ENCODE measurements at places on chromosomes 2 and 18. TPM values are rescaled to one million over a fixed set of nuclear protein-coding genes. Genes with fewer than 3 reads are reported as not detected.

The TTN gene
- 1.1 TPM for total RNA-seq

The KCNJ13 gene
- not detected for total RNA-seq

DNA sequence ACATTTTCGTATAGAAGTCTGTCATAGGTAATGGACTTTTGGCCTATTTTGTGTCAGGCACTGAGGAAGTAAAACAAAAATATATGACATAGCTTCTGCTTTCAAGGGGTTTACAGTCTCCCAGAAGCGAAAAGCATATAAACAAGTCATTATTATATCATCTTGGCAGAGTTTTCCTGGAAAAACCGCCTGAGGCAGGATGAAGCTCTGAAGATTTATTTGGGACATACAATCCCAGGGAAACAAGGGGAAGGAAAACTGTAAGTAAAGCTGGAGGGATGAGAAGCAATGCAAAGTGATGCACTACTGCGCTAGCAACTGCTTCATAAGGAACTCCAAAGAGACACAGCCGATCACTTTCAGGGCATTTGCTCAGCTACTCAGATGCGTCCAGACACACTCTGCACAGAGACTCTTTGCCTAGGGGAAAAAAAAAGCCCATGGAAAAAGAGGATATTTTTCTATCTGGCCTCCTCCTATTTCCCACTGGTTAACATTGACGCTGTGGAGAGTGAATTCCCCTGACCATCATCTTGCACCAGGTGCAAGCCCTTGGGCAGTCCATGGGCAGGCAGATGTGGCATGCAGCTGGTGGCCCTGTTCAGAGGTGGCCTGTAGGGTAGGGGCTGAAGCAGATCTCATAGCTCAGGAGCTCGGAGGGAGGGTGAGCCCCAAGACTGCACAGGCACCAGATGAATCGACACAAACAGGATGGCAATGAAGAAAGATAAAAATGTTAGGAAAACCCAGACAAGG lies 158.1 kb downstream of the METTL4 start:
- DNase-seq: no peak

DNA sequence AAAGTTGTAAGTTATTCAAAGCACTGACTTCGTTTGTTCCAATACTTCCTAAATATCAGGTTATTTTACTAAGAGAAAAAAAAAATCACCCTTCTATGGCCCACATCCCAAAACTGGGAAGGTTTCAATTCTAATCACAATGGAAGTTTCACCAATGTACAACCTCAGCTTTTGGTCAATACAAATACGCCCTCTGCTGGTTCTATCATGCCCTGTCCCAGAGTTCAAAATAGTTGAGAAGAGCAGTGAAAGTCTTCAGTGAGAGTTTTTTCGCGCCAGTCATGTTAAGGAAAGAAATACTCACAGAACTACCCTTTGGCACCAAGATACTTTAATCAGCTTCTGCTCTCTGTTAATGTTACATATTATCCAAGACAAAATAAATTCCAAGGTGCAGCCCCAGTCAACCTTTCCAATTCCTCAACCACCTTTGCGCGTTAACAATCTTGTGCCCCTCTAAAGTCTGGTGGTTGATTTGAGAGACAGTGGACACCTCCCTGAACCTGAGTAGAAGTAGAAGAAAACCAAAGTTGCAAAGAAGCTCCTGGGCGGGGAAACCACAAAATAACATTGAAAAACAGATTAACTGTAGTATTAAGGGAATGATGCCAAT lies 59.9 kb downstream of the SUMO1 start:
- peak; percentile 10 for DNase-seq

DNA sequence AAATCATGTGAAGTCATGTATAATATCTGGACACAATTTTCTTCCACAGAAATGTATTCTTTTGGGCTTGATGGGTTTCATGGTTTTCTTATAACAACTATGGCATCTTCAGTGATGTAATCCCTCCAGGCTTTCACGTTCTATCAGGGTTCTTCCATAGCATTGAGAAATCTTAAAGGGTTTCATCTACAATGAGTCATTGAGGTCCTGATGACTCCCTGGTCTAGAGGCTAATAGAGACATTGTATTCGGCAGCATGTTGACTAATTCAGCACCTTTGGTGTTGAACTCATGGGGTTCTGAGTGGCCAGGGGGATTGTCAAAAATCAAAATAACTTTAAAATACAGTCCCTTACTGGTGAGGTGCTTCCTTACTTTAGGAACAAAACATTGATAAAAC lies 614.0 kb upstream of the CRIM1 start:
- no peak for DNase-seq

GRCh38 chr2:173050684-173051083 lies 25.0 kb upstream of the MAP3K20 start:
- DNase-seq: no peak

All from hematopoietic multipotent progenitor cell (in vitro differentiated cells).